ENCODE measurements at places on chromosomes 13 and 19.

GRCh38 chr19:33000510-33000909 is 28.5 kb downstream of the FAAP24 start:
- no peak for DNase-seq

- DNase-seq = no peak
These were observed 5.1 kb upstream of the WBP4 start for GRCh38 chr13:41056194-41056593.

DNA sequence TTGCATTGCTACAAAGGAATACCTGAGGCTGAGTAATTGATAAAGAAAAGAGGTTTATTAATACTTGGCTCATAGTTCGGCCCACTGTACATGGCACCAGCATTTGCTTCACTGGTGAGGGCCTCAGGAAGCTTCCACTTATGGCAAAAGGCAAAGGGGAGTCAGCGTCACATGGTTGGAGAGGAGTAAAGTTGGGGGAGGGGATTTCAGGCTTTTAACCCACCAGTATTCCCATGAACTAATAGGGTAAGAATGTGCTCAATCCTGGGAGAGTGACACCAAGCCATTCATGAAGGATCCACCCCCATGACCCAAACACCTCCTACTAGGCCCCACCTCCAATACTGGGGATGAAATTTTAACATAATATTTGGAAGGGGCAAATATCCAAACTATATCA is 82.5 kb upstream of the MYCBP2 start:
- DNase-seq = no peak

DNA sequence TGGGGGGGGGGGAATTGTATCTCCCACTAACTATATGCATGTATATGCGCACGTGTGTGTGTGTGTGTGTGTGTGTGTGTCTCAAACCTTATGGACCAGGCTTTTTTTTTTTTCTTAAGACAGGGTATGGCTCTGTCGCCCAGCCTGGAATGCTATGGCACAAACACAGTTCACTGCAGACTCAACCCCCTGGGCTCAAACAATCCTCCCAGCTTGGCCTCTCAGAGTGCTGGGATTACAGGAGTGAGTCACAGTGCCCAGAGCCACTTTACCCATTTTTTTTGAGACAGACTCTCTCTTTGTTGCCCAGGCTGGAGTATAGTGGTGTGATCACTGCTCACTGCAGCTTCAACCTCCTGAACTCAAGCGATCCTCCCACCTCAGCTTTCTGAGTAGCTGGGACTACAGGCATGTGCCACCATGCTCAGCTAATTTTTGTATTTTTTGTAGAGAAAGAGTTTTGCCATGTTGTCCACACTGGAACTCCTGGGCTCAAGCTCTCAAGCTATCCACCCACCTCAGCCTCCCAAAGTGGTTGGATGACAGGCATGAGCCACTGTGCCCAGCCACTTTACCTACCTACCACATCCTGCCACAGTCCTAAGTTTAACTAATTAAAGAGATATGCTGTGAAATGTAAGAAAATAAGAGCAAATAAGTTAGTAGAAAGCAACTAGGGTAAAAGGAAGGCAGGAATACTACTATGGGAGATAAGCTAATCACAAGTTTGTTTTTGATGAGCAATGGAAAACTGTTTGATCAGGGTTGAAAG is 2.4 kb downstream of the ZMYM5 start:
- DNase-seq = no peak

- DNase-seq = no peak
These were observed 17.7 kb downstream of the CCDC97 start for GRCh38 chr19:41327576-41328156.

Data from brain pericyte (primary cell).